CD4-positive, alpha-beta T cell (primary cell): ENCODE measurements at places on chromosomes 13 and 19.

- DNase-seq: no peak
These were observed 45.3 kb upstream of the TRPC4 start for GRCh38 chr13:37914781-37915391.

DNA sequence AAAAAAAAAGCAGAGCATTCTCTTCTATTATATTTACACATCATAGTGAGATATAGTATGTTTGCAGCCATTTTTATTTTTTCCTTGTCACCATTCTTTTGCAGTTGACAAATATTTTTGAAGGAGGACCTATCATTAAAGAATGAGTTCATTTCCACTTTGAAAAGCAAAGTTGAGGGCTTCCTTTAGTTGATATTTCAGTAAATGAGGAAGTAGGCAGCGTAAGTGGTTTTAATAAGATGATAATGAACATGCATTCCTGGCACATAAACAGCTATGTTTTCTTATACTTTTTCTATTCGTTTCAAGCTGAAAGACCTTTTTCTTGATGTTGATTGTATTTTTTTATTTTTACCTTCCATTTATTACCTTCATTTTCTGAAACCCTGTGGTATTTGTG, 66.2 kb downstream of the ZMYM2 start:
- no peak for DNase-seq

DNA sequence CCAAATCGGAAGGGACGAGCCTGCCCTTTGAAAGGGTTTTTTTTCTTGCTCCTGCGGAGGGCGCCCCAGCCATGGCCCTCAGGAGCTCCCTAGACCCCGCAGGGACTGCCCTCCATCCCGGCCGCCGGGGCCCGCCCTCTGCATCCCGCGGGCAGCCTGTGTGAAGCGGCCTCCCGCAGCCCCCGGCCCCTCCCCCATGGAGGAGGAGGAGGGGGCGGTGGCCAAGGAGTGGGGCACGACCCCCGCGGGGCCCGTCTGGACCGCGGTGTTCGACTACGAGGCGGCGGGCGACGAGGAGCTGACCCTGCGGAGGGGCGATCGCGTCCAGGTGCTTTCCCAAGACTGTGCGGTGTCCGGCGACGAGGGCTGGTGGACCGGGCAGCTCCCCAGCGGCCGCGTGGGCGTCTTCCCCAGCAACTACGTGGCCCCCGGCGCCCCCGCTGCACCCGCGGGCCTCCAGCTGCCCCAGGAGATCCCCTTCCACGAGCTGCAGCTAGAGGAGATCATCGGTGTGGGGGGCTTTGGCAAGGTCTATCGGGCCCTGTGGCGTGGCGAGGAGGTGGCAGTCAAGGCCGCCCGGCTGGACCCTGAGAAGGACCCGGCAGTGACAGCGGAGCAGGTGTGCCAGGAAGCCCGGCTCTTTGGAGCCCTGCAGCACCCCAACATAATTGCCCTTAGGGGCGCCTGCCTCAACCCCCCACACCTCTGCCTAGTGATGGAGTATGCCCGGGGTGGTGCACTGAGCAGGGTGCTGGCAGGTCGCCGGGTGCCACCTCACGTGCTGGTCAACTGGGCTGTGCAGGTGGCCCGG, 815 bp downstream of the MAP3K10 start:
- DNase-seq: no peak

GRCh38 chr19:31337008-31337914, 12.0 kb downstream of the TSHZ3 start:
- no peak for DNase-seq

- DNase-seq: no peak
These were observed 253.6 kb downstream of the MTUS2 start for GRCh38 chr13:29073755-29074154.

- no peak for DNase-seq
These were observed 38.6 kb downstream of the ELL start for GRCh38 chr19:18483119-18483890.
